T-helper 1 cell (primary cell): ENCODE measurements at places on chromosomes 12 and 14.

DNA sequence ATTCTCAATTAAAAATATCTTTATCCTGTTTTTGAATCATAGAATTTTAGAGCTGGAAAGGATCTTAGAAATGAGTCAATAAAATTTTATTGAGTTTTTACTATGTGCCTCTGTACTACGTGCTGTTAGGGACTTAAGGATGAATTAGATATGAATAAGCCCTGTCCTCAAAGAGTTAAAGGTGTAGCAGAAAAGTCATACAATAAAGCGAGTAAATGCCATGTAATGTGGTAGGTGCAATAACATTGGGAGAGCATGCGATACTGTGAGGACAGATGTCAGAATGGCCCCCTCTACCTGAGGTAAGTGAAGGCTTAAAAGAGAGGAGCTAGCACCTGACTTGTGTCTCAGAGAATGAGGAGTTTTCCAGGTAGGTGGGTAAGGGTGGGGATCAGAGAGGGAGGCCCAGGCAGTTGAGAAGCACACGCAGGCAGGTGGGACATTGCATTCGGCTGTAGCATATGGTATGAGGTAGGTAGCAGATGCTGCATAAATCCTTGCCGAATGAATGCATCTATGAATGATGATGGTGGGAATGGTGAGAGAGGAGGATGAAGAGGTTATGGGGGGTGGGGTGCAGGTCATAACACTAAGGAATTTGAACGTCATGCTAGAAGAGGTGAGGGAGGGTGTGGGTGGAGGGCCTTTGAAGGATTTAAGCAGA is 35.4 kb upstream of the ATP23 start:
- DNase-seq, result no peak

DNA sequence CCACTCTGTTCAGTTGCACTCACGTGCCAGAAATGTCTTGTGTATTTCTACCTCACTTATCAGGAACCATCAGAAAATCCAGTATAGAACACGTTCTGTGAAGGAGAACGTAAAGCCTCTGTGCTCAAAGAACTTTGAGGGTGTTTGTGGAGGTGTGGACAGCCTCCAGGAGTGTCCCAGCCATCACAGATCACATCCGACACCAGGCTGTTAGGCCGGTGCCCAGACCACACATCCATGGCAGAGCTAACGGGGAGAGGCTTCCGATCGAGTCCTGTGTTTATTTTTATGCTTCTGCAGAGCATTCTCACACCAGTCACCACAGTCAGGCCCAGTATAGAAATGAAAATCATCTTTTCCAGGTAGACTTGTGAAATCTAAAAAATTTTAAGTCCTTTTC is 53.6 kb downstream of the TPCN1 start:
- no peak for DNase-seq

DNA sequence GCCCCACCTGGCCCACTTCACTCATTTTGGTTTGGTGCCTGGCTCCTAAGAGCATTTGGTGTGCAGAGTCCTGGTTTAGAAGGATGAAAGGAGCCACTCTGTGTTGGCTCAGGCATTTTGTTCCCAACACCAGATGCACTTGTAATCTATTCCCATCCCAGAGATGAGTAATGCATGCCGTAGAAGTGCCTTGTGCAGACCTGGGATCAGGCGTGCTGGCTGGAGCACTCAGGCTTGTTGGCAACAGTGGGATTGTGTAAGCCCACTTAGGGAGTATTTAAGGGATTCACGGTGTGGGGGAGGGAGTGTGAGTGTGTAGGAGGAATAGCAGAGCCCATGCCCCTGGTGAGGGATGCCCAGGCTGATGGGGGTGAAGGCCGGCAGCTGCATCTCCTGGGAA is 501.5 kb upstream of the TBX3 start:
- DNase-seq, result no peak

DNA sequence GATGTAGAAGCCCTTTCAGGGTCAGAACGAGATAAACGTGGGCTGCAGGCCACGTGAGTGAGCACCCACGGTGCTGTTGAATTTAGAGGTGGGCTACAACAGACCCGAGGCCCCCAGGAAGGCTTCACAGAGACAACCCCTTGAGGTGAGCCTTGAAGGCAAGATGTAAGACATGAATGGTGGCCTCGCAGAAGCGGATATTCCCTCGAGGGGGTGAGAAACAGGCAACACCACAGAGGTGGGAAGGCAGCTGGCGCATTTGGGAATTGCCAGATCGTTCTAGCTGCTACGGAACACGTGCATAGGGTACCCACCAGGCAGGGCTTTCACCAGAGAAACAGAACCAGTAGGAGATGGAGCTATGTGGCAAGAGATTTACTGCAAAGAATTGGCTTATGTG is 22.6 kb upstream of the ATP2A2 start:
- DNase-seq, result no peak

- DNase-seq, result no peak
These were observed 908 bp upstream of the CDKL1 start for GRCh38 chr14:50397390-50398188.

DNA sequence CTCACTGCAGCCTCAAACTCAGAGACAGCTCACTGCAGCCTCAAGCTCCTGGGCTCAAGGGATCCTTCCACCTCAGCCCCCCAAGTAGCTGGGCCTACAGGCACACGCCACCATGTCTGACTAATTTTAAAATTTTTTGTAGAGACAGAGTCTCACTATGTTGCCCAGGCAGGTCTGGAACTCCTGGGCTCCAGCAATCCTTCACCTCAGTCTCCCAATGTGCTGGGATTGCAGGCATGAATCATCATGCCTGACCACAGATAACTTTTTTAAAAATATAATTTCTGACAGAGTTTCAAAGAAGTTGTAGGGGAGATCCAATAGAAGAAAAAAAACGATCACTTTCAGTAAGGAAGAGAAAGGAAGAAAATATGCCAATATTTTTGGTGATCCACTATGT is 189.7 kb upstream of the CDKN3 start:
- DNase-seq, result no peak

DNA sequence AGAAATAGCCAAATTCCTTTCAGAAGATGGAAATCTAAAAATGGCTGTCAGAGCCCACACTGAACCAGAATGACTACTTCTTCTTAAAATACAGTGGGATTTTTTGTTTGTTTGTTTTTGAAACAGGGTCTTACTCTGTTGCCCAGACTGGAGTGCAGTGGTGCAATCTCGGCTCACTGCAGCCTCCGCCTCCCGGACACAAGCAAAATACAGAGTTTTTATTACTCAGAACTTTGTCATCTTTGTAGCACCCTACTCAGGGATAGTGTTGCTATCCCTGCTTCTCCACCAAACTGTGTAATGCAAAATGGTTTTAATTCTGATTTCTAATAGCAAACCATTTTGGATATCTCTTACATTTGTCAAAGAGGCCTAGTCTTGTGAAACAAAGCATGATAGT is 16.4 kb downstream of the ZNF410 start:
- DNase-seq, result no peak

- no peak for DNase-seq
These were observed 29.1 kb downstream of the PAWR start for GRCh38 chr12:79661629-79662028.

DNA sequence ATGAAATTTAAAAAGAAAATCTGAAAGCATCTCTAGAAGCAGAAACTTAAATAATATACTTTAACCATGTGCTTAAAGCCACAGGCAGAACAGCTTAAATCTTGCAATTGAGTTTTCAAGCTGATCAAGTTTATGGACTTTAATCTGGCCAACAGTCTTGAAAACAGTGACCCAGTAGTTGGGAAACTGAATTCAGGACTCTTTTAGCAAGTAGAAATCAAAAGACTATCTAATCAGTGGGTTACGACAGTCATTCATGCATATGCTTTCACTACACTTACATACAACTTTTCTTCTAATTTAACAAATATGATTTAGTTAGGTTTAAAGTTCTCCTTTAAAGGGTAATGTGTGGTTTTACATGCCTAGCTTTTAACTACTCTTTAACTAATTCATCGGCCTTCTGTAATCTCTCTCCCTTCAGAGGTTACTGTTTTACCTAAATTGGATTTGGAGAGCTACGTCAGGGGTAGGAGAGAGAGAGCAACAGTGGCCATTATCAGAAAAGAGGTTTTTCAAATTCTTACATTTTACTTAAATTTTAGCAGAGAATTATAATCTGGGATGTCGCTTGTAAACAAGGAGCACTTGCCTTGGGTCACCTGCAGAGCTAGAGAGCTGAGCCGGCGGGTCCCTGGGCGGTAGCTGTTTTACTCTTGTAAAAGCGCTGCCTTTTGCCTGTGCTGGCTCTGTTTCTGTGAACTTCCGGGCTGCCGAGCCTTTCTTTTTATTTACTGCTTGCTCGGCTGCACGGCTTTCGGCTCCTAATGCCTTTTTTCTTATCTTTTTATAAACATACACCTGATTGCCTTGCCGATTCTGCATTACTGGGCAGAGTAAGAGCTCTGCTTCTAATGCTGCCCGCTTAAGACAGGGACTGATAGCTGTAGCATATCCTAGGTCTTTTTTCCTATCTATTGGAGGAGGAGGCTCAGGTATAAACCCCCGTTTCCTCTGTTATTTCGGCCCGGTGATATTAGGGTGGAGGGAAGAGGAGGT is 17.4 kb upstream of the LYZ start:
- peak; percentile 37 for DNase-seq

- no peak for DNase-seq
These were observed 165.0 kb downstream of the SRGAP1 start for GRCh38 chr12:64009321-64010068.

GRCh38 chr12:632102-632696 is 31.0 kb downstream of the NINJ2 start:
- no peak for DNase-seq

DNA sequence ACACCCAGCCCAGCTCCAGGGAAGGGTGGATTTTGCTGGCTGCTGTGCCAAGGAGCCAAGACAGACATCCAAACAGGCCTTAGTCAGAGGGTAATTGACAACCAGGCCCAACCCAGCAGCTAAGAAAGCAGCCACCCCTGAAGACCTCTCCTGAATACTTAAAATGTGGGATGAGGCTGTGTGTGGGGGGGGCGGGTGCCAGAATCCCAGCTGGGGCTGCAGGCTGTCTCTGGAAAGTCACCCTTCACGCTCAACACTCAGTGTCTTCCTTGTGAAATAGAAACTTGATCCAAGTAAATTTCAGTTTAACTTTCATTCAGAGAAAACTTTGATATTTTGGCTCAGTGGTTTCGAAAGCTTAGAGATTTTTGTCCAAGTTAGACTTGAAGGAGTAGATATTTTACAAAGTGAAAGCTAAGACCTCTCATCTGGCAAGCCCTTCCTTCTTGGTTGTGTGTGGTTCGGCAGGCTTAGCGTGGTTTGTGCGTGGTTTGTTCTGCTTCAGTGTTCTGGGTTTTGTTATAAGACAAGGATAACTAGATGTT is 5.1 kb downstream of the PAPLN start:
- DNase-seq, result no peak

GRCh38 chr14:61331992-61332657 is 10.7 kb downstream of the PRKCH start:
- DNase-seq, result no peak

DNA sequence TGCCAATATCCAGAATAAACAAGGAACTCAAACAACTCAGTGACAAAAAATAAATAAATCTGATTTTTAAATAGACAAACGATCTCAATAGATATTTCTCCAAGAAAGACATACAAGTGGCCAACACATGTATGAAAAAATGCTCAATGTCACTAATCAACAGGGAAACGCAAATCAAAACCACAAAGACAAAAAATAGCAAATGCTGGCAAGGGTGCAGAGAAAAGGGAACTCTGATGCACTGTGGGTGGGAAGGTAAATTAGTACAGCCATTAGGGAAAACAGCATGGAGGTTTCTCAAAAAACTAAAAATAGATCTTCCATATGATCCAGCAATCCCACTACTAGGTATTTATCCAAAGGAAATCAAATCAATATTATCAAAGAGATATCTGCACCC is 3.5 kb upstream of the EIF5 start:
- DNase-seq, result no peak

- DNase-seq, result no peak
These were observed 36.1 kb downstream of the SLCO1C1 start for GRCh38 chr12:20731274-20731673.
